ENCODE measurements at places on chromosomes 6 and 20.

GRCh38 chr6:3892603-3893002, 43.4 kb downstream of the FAM50B start:
- DNase-seq, result no peak

GRCh38 chr6:21523652-21524051, 69.9 kb upstream of the SOX4 start:
- DNase-seq, result no peak

DNA sequence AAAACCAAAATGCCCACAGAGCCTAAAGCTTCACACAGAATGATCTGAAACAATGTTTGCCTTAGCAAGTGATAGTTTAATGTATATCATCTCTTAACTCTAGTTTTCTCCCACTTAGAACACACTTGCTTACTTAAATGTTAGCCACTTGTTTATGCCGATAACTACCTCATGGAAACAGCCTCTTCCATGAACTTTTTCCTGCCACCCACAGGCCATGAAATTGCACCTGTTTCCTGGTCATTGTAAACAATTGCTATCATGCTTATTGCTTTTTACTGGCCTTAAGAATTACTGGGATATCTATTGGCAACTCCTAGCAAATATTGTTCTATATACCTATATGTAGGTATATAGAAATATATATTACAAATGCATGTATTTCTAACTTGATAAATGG, 231.1 kb downstream of the HDGFL1 start:
- DNase-seq, result no peak

- no peak for DNase-seq
These were observed 11.8 kb downstream of the UNC5CL start for GRCh38 chr6:41027241-41027640.

DNA sequence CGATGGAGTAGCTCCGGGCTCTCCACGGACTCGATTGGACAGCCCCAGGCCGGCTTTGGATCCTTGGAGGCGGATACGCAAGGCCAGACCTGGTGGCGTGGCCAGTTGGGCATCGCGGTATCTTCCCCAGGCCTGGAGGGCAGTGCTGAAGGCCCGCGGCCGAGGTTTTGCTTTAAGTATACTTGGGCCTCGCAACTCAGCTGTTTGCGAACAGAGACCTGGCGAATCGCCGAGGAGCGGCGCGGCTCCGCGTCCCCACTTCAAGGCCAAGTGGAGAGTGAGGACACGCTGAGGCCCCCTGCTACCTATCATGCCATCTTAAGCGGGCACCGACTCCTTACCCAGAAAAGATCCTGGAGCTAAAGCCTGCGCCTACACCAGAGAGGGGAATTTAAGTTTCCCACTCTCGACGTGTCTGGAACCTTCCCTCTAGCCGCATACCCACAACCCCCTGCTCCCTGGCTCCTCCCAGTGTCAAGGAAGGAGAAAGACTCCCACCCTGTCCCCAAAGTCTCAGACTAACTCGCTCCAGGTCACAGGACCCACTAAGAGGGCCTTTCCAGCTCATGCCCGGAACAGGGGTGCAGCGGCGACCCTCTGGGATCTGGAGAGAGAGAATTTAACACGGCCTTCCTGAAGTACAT, 4.1 kb downstream of the LINC00237 start:
- no peak for DNase-seq

- no peak for DNase-seq
These were observed 250.4 kb downstream of the FOXA2 start for GRCh38 chr20:22333885-22334545.

GRCh38 chr6:143516690-143517446, 5.3 kb upstream of the FUCA2 start:
- DNase-seq, result no peak

Data from activated CD4-positive, CD25-positive, alpha-beta regulatory T cell treated with anti-CD3 and anti-CD28 coated beads, Interleukin-2, amount 50 U/mL, for 72 hours (primary cell).